IMR-90 (cell line): ENCODE measurements at places on chromosomes 5 and 9. TPM values are rescaled to one million over a fixed set of nuclear protein-coding genes. Genes with fewer than 3 reads are reported as not detected.

NFIB gene
- 2.0 and 2.2 TPM in 2 replicates for total RNA-seq

CFAP90 gene
- total RNA-seq, result not detected in 2 replicates

GABBR2 gene
- total RNA-seq, result 19.4 and 20.3 TPM in 2 replicates

ARHGEF37 gene
- total RNA-seq, result 0.28 and 0.54 TPM in 2 replicates

HAPLN1 gene
- under 0.01 and 0.56 TPM in 2 replicates for total RNA-seq

TPPP gene
- under 0.01 TPM in 2 replicates for total RNA-seq

GARIN3 gene
- not detected in 2 replicates for total RNA-seq

BTNL3 gene
- not detected in 2 replicates for total RNA-seq

ANXA2R gene
- total RNA-seq, result 1.3 and 1.4 TPM in 2 replicates

FTMT gene
- total RNA-seq, result not detected in 2 replicates

- DNase-seq, result no peak
Measured at GRCh38 chr9:4287886-4288588, 11.8 kb downstream of the GLIS3 start.

DNA sequence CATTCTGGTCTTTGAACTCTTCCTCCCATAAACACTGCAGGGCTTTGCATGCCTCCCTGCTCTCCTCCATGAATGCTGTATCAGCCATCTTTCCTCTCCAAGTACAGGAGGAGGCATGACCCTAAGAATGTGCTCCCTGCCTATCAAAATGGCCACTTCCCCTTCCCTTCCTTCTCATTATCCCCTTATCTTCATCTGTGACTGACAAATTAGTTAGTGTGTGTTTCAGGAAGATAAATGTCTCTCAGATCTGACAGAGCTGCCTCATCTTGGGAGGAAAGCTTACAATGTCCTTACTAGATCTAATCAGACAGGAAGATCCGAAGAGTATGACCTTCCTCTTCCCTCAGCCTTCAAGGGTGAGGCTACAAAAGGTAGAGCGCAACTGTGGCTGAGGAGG, 46.2 kb downstream of the TLR4 start:
- DNase-seq, result no peak

GRCh38 chr9:76751001-76751400, 13.2 kb upstream of the PCA3 start:
- no peak for DNase-seq

DNA sequence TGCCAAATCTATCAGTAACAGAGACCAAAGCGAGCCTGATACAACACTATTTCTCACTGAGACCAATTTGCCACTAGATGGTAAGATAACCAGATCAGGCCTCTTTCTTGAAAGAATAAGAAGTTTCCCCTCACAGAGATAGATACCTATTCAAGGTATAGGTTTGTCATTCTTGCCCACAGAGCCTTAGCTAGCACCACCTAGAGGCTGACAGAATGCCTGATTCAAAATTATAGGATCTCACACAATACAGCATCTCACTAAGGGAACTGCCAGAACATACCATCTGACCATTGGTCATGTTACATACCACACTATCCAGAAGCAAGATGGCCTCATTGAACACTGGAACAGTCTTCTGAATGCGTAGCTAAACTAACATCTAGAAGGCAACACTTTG, 166.6 kb upstream of the HCN1 start:
- DNase-seq, result no peak

DNA sequence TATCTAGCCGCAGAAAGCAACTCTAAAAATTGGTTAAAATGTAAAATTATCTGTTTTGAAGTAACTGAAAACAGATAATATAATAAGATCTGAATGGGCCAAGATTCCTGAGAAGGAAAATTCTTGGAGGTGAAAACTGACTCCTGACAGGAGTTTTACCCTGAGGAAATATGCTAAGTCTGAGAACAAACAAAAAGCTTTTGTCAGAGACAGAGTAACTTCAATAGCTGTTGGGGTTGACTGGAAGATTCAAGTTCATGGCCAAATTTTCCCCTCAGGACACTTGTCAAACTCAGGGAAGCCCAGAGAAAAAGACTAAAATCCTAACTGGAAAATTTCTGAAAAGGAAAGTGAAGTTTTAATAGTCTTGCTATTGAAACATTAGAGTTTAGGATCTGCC, 5.7 kb downstream of the PCDHB4 start:
- DNase-seq, result no peak

DNA sequence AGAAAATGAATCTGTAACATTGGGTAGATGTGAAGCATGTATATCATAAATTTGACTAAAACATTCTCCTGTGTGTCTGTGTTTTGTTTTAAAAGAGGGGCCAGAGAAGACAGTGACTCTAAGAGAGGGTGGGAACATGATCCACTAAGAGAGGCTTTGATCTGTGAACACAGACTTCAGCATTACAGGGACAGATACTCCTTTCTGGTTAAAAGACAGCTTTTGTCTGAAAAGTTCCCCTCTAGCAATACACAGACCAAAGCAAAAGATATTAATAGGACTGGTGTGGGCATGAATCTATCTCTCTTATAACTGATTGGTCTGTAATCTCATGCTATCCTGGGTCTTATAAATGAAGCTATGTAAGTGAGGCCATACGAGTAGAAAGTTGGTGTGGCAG, 150.9 kb downstream of the NUDT12 start:
- DNase-seq, result no peak

DNA sequence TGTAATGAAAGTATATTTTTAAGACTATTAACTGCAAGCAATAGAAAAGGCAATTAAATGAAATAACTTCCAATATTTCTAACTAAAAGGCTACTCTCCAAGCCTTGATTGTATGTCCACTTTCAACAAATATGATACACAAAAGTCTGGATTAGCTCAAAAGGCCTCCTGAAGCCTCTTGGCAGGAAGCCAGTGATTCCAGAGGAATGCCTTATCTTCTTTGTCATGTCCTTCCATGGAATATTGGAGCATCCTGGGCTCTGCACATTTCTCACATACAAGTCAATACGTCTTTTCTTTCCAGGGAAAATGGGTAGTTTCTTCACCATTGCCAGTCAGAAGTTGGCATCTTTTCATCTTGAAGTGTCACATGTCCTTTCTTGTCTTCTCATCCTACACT, 357.8 kb downstream of the KDM4C start:
- no peak for DNase-seq

GRCh38 chr5:91925249-91925648, 542.1 kb upstream of the ARRDC3 start:
- DNase-seq, result no peak

DNA sequence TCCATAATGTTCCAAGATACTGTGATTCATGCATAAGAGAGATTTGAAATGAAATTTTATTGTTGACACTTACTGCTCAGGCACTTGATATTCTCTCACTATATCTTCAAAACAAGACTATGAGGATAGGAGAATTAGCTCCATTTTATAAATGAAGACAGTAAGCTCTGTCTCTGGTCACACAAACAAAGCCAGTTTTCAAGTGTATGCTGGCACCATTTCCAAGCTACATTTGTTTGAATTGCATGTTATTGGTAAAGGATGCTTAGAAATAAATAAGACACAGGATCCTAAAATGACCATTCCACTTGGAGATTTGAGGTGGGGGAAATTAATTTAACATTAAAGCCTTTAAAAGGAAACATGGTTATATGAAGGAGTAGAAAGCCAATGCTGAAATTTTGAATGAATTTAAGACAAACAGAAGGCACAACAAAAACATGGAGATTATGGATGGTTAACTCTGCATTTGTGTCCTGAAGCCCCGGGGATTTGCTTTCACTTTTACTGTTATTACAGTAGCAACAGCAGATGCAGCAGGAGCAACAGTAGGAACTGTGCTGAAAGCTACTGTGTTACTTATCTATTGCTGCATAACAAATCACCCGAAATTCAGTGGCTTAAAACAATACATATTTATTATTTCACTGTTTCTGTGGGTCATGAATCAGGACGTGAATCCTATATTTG, 79.7 kb upstream of the ASTN2 start:
- no peak for DNase-seq

DNA sequence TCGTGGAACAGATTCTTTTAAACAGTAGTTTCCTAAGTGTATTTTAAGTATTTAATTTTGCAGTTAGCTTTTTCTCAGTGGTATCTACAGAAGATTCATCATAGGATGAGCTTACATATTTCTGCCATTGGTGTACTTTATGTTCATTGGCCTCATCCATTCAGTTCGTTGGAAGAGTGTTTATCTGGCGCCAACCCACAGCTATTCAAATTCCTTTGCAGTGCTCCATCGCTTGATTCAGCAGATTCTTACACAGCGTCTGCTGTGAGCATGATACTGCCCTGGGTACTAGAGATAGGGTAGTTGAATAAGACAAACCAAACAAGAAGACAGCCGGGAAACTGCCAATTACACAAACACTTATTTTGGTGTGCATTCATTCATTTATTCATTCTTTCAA, 55.1 kb downstream of the NUP214 start:
- DNase-seq, result peak; percentile 98

GRCh38 chr5:179873588-179874110, 15.0 kb upstream of the MRNIP start:
- no peak for DNase-seq

DNA sequence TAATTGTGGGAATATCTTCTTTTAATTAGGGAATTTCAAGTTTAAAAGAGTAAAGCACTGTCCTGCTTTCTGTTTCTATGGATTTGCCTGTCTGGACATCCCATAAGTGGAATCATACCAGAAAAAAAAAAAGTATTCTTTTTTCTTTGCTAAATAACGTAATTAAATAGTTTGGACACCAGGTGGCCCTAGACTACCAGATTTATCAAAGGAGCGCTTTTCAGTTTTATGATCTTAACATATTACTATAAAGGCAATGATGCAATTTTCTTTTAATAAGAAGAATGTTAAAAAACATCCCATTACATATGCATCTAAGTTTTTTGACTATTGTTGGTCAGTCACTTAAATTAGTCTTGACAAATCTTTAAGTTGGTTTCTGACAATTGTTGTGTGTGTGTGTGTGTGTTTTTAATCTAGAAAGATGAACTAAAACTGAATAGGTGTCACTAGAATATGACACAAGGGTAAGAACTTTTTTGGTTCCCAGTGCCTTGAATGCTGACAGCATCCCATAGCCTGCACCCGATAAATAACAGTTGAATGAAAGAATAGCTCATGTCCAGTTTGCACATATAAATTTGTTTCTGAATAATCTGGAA, 49.5 kb downstream of the C5orf22 start:
- peak; percentile 52 for DNase-seq

GRCh38 chr9:125541840-125542243, 165.2 kb downstream of the MAPKAP1 start:
- DNase-seq, result no peak

- DNase-seq, result no peak
Measured at GRCh38 chr5:1532384-1532783, 8.6 kb upstream of the LPCAT1 start.

- DNase-seq, result peak; percentile 71
Measured at GRCh38 chr5:83097689-83098231, 20.4 kb downstream of the XRCC4 start.
